ENCODE measurements at places on chromosomes 5 and 9.

GRCh38 chr5:149434162-149435014, 55.3 kb upstream of the IL17B start:
- DNase-seq, result peak; percentile 24

- no peak for DNase-seq
These were observed 37.2 kb upstream of the OTULIN start for GRCh38 chr5:14627270-14627669.

GRCh38 chr5:40879163-40879942, 29.9 kb upstream of the C7 start:
- no peak for DNase-seq

GRCh38 chr9:104775574-104775936, 11.6 kb downstream of the NIPSNAP3B start:
- no peak for DNase-seq

- DNase-seq, result no peak
These were observed 220.3 kb downstream of the CSNK1G3 start for GRCh38 chr5:123732257-123732656.

DNA sequence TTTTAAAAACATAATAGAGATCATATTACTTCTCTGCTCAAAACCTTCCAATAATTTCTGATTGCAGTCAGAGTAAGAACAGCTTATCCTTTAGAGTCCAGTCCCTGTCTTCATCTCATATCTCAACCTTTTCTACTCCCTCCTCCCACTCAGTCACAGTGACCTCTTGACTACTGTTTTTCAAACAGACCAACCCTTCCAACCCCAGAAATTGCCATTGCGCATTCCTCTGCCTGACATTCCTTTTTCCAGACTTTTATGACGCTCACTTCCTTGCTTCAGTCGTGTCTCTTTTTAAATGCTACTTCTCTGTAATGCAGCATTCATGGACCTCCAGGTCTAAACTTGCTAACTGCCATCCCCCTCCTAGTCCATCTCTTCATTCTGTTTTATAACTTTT, 800.5 kb downstream of the BRINP1 start:
- no peak for DNase-seq

DNA sequence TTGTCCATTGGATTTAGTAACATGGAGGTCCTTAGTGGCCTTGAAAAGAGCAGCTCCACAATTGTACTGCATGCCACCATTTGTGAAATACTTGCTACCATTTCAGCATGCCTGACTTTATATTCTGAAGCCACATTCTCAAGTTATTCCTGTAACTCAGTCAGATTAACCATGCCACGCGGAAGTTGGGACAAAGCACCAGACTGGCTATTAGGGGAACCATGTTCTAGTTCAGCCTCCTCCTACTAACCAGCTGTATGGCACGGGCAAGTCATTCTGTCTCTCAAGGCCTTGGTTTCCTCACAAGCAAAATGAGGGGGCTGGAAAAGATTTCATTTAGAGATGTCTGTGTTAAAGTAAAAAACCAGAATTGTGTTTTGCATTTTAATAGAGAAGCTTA, 418.0 kb downstream of the PLK2 start:
- DNase-seq, result no peak

DNA sequence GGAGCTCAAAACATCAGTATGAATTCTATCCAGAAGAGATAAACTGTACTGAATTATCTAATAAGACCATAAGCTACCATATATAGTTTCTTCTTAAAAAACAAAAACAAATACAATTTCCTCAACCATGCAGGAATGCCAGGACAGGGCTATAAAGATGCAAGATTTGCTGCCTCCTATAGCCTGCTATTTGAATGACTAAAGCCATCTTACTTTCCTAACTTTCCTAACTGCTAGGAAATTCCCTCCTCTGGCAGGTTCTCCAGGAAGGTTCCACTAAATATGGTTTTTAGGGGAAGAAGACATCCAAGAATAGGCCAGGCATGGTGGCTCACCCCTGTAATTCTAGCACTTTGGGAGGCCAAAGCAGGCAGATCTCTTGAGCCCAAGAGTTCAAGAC, 15.1 kb downstream of the KIF27 start:
- DNase-seq, result no peak

- DNase-seq, result no peak
These were observed 86.1 kb downstream of the SMIM23 start for GRCh38 chr5:171871711-171872110.

DNA sequence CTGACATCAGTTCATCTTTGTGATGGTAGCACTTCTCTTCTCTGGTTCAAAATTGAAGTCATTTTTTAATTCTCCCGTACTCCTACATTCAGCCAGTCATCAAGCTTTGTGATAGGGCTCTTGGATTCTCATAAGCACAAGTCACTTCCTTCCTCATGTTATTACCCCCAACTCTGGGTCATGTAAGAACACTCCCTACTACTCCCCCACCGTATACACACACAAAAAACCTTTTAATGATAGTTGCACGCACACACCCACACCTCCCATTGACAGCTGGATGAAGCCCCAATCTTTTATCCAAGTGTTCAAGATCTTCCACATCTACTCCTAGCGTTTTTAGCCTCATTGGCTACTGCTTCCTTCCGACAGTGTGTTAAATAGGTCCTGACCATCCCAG, 16.8 kb downstream of the KDM3B start:
- no peak for DNase-seq

- no peak for DNase-seq
These were observed 561.8 kb downstream of the BNC2 start for GRCh38 chr9:16308645-16309044.

DNA sequence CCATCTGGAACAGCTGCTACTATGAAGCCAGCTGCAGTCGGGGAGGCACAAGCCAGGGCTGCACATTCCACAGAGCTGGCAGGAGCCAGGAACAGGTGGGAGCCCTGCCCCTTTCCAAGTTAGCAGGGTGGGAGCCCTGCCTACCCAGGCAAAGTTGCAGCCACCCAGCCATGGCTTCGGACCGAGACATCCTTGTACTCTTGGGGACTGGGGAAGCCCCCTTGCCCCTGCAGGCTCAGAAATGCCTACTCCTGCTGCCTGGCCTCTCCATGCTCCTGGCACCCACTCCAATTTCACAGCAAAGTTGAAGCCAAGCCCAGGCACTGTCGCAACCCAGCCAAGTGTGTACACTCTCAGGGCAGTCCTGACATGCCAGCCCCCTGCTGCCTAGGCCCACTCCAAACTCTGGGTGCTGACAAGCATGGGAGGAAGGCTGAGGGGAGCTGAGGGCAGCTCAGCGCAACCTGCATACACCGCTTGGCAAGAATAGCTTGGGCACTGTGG, 165.1 kb downstream of the RNF180 start:
- DNase-seq, result no peak

- no peak for DNase-seq
These were observed 306.1 kb downstream of the EFNA5 start for GRCh38 chr5:107364443-107365319.

- DNase-seq, result no peak
These were observed 167.9 kb upstream of the GLRA1 start for GRCh38 chr5:152092580-152092979.

All from stimulated activated CD4-positive, alpha-beta T cell treated with anti-CD3 and anti-CD28 coated beads, TNF-alpha, amount 100 ng/mL, for 1 hour (primary cell).